ENCODE measurements at places on chromosomes 6 and 20.
A peak's percentile ranks its signal among the peaks of the same experiment; 100 is the strongest.

- DNase-seq: no peak
Measured at GRCh38 chr20:34736106-34736735, 32.1 kb downstream of the TP53INP2 start.

GRCh38 chr6:151493161-151493803 lies 535 bp upstream of the CCDC170 start:
- no peak for DNase-seq

- DNase-seq: no peak
Measured at GRCh38 chr6:69894578-69895347, 28.4 kb downstream of the COL19A1 start.

GRCh38 chr6:166488076-166488685 lies 98.3 kb downstream of the RAMACL start:
- DNase-seq: peak; percentile 75

DNA sequence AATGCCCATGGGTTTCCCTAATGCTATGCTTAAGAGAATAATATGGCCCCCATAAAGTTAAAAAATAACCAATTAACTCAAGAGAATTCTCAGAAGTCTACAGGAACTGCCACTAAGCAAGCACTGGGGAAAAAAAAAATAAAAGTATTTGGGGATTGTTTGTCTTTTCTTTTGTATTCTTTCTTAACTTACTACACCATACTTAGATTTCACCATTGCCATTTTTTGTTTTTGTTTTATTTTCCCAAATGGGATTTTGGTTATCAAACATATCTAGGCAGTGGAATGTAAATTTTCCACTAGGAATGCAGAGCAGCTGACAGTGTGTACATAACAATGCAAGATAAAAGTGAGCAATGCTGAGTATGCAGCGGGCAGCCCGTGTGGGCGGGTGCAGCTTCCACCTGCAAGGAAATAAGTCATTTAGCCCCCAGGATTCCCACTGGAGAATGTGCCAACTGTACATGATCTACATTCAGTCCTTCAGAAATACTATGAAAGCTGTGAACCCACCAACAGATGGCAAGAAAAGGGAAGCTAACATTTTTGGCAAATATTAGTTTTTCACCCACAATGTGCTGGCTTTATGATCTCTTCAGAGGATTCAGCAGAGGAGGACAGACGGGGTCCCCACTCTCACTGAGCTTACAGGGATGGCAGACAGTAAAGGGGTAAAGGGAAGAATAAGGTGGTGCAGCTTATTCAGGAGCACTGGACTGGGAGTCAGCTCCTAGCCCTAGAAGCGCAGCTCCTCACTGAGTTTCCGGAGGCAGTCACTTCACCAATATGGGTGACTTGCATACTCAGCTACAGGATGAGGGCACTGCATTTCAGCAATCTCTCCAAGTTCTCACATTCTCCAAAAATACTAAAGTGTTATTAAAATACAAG lies 44.4 kb downstream of the DCDC2 start:
- no peak for DNase-seq

- DNase-seq: no peak
Measured at GRCh38 chr20:31923388-31924331, 28.2 kb downstream of the PDRG1 start.

DNA sequence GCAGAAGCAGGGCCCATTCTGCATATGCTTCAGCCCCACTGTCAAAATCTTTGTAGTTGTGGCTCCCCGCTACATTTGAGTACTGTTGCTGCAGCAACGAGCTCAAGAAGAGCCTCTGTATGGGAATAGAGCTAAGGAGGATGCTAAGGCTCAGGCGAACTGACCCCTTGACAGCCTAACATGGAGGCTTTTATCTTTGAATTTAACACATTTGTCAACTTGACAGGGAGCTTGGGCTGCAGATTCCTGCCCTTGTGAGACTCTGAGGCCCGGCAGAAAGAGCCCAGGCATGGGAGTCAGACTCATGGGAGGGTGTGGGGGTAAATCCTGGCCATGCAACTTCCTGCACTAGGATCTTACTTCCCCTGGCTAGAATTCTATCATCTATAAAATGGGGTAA lies 278.7 kb upstream of the CITED2 start:
- DNase-seq: no peak

- DNase-seq: no peak
Measured at GRCh38 chr6:154887051-154887450, 108.1 kb upstream of the TIAM2 start.

GRCh38 chr6:96795481-96795880 lies 41.8 kb downstream of the GPR63 start:
- no peak for DNase-seq

DNA sequence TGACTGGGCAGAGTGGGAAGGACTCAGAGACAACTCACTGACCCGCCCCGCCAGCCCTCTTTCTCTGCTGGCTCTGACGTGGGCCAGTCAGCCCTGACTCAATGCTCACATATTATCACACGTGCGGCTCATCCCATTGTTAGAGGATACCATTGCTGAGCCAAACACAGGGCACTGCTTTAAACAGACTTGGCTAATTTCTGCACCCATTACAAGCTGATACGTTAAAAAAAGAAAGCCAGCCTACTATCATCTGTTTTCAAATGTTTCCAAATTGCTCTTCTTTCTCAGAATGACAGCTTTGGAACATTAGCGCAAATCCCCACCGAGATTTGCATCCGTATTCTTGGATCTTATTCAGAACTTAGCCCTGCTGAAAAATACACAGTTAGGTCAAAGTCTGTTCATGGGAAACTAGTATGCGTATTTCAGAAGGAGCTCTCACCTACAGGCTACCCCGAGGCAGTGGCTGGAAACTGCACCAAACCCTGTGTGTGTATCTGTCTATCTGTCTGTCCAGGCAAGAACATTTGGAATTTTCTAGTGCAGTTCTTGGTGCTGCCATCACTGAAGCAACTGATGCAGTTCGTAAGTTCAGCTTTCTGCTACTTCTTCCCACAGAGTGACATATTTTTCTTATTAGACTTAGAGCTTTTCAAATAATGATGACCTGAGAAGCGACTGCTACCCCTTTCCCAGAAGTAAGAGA lies 32.8 kb downstream of the RAMACL start:
- DNase-seq: no peak

GRCh38 chr6:35360349-35361138 lies 18.2 kb downstream of the PPARD start:
- DNase-seq: no peak

DNA sequence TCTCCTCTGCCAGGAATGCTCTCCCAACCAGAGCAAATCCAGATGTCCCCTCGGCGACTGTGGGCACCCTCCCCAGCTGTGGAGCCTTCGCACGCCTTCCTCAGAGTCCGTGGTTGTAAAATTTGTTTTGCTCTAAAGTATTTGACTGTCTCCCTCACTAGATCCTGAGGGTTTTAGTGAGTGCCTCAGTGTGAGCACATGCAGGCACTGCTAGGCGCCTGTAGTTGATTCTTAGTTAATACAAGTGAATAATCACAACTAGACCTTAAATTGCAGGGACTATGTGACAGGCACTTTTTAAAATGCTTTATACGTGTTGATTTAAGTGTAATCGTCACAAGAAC lies 680 bp upstream of the MTCH1 start:
- no peak for DNase-seq

DNA sequence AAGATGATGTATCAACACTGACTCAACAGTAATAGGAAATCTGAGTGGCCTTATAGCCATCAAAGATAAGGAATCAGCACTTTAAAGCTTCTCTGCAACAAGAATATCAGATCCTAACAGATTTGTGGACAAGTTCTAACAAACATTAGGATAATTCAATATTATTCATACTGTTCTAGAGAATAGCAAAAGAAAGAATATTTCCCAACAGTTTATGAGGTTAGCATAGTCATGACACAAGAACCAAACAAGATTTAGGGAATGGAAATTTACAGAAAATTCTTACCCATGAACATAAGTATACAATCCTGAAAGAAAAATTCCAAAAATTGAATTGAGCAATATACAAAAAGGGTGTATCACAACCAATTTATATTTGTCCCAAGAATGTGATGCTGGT lies 64.3 kb upstream of the BTBD3 start:
- DNase-seq: no peak

GRCh38 chr6:52815167-52816092 lies 11.8 kb upstream of the GSTA1 start:
- peak; percentile 63 for DNase-seq

DNA sequence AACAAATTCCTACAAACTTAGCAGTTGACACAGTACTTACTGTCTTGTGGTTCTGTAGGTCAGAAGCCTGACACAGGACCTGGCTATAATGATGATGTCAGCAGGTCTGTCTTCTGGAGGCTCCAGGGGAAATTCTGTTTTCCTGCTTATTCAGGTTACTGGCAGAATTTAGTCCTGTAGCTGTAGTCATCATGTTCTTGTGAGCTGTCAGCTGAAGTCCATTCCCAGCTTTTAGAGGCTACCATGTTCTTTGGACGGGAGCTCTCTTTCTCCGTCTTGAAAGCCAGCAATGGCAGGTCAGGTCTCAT lies 99.2 kb downstream of the HIVEP1 start:
- DNase-seq: no peak

DNA sequence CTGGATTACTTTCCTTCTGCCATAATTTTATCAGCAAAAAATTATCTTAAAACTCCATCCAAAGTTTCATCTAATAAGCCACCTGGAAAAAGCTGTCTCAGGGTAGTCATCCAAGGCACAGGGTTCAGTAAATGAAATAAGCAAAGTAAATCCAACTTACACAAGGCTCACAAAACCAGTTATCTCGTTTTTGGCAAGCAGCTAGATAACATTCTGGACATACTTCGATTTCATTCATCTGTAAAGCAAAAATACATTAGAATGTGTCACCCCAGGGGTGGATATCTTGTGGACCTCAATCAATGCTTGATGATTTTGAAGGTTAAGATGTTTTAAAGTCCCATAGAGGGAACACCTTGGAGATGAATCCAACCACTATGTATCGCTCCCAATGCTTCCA lies 73.1 kb downstream of the ZMYND8 start:
- no peak for DNase-seq

- DNase-seq: peak; percentile 37
Measured at GRCh38 chr6:87393026-87393622, 14.6 kb upstream of the CFAP206 start.

DNA sequence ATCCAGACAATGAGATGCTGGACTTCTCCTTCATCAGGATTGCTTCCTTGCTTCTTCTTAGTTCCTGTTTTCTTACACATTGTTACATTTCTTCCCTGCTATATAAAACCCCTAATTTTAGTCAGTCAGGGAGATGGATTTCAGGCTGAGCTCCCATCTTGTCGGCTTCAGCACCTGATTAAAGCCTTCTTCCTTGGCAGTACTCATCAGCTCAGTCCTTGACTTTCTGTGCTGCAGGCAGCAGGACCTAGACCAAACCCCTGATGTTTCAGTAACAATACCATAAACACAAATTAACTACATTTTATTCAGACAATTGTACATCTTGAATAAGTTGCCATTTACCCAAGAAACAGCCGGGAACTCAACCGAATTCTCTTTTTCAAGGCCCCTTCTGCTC lies 156.4 kb upstream of the RREB1 start:
- no peak for DNase-seq
